ENCODE measurements at places on chromosomes 1 and 21.

DNA sequence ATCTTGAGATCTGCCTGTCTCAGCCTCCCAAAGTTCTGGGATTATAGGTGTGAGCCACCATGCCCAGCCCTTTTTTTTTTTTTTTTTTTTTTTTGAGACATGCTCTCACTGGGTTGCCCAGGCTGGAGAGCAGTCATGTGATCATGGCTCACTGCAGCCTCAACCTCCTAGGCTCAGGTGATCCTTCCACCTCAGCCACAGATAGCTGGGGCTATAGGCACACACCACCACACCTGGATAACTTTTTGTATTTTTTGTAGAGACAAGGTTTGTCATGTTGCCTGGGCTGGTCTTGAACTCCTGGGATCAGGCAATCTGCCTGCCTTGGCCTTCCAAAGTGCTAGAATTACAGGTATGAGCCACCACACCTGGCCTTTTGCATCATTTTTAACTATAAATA is 17.7 kb upstream of the PRRC2C start:
- no peak for DNase-seq

DNA sequence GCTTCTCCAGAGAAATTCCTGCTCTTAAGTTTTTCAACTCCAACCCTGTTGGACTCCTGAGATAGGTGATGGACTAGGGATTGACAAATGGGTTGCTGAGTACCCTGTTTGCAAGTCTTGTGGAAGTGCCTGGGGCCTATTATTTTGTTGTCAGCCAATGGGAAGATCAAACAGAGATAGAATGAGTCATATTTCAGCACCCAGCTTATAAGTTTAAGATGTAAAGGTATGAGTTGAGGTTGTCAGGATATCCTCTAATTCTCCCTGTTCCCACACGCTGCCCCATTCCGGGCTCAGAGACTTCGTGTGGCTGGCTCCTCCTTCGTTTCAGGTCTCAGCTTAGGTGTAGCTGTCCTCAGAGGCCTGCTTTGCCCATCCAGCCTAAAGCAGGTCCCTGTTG is 91.8 kb downstream of the CENPF start:
- DNase-seq = no peak

- DNase-seq = no peak
Measured at GRCh38 chr1:234292548-234292947, 80.7 kb upstream of the COA6 start.

GRCh38 chr1:98763488-98764150 is 102.1 kb downstream of the SNX7 start:
- no peak for DNase-seq
